ENCODE measurements at places on chromosomes 3 and 15. TPM values are rescaled to one million over a fixed set of nuclear protein-coding genes. Genes with fewer than 3 reads are reported as not detected.

The CCDC13 gene
- 0.23 TPM for total RNA-seq

The C3orf52 gene
- total RNA-seq = 6.2 TPM

The MYL3 gene
- 0.08 TPM for total RNA-seq

The SLC35G2 gene
- 2.8 TPM for total RNA-seq

The SAMD7 gene
- not detected for total RNA-seq

The SRGAP3 gene
- total RNA-seq = 1.4 TPM

The UQCC5 gene
- total RNA-seq = 13.8 TPM

The RLBP1 gene
- not detected for total RNA-seq

The CLDN16 gene
- total RNA-seq = not detected

The NTRK3 gene
- 7.1 TPM for total RNA-seq

The SNTN gene
- not detected for total RNA-seq

The BCL2A1 gene
- not detected for total RNA-seq

The CPLX3 gene
- total RNA-seq = not detected

The CSPG4 gene
- total RNA-seq = 13.8 TPM

The MAGEL2 gene
- under 0.01 TPM for total RNA-seq

The TLE3 gene
- total RNA-seq = 20.4 TPM

The CHRNA7 gene
- total RNA-seq = 0.23 TPM

The GLT8D1 gene
- 105 TPM for total RNA-seq

The PDE8A gene
- 33.9 TPM for total RNA-seq

The PLOD2 gene
- 88.5 TPM for total RNA-seq

The ANKRD63 gene
- total RNA-seq = not detected

All from smooth muscle cell of the coronary artery (primary cell).